Left colon (tissue), 2 donors: ENCODE measurements at places on chromosomes 7 and 10. TPM values are rescaled to one million over a fixed set of nuclear protein-coding genes. Genes with fewer than 3 reads are reported as not detected.
A peak's percentile ranks its signal among the peaks of the same experiment; 100 is the strongest.

Gene VIM
- total RNA-seq: 137 TPM

Gene WASL
- 108 TPM for total RNA-seq

Gene HMX2
- 0.20 TPM for total RNA-seq

Gene TAS2R39
- not detected for total RNA-seq

Gene ZNF736
- 9.6 TPM for total RNA-seq

Gene ERVW-1
- total RNA-seq: not detected

Gene TCTN3
- 29.6 TPM for total RNA-seq

Gene SUN3
- total RNA-seq: not detected

Gene OR13A1
- total RNA-seq: not detected

Gene C10orf95
- total RNA-seq: 2.2 TPM

Gene FAM25G
- total RNA-seq: 2.9 TPM

Gene SORCS3
- total RNA-seq: not detected

Gene PPP1R3C
- 8.4 TPM for total RNA-seq

DNA sequence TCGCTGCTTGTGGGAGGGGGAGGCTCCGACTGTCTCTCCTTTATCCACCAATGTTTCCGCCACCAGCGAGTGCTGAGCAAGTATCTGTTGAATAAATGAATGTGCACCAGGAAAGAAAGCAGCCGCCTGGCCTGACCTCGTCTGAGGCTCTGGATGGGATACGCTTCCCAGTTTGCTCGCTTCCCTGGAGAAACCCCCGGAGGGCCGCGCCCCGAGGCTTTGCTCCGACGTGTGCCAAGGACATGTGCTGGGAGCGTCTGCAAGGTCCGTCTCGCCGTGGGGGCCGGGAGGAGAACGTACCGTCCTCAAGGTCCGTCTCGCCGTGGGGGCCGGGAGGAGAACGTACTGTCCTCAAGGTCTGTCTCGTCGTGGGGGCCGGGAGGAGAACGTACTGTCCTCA lies 536.4 kb downstream of the DNAJB6 start:
- DNase-seq: no peak

DNA sequence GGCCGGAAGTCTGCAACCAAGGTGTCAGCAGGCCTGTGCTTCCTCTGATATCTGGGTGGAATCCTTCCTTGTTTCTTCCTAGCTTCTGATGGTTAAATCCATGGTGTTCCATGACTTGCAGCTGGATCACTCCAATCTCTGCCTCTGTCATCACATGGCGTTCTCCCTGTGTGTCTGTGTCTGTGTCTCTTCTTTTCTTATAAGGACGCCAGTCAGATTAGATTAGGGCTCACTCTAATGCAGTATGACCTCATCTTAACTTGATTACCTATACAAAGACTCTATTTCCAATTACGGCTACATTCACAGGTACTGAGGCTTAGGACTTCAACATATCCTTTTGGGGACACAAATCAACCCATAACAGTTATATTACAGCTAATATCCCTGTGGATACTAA lies 70.3 kb upstream of the FAM3C start:
- no peak for DNase-seq

DNA sequence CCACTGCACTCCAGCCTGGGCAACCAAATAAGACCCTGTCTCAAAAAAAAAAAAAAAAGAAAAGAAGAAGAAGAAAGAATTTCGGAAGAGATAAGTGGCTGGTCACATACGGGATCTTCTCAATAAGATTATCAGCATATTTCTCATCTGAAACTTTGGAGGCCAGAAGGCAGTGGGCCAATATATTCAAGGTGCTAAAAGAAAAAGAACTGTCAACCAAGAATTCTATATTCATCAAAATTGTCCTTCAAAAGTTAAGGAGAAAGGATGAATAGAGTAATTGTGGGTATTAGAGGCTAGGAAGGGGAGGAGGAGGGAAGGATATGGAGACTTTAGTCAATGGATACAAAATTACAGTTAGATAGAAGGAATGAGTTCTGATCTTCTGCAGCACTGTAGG lies 43.9 kb upstream of the NANOS1 start:
- no peak for DNase-seq

- DNase-seq: no peak
Observed at GRCh38 chr10:63684257-63684936, 163.2 kb downstream of the REEP3 start.

GRCh38 chr10:63365976-63366765 lies 99.6 kb downstream of the JMJD1C start:
- no peak for DNase-seq

GRCh38 chr10:45420453-45421192 lies 46.6 kb downstream of the ALOX5 start:
- DNase-seq: peak; percentile 86

- DNase-seq: no peak
Observed at GRCh38 chr7:54252256-54253035, 289.7 kb upstream of the VSTM2A start.

- DNase-seq: no peak
Observed at GRCh38 chr7:158389514-158390425, 197.9 kb downstream of the PTPRN2 start.

DNA sequence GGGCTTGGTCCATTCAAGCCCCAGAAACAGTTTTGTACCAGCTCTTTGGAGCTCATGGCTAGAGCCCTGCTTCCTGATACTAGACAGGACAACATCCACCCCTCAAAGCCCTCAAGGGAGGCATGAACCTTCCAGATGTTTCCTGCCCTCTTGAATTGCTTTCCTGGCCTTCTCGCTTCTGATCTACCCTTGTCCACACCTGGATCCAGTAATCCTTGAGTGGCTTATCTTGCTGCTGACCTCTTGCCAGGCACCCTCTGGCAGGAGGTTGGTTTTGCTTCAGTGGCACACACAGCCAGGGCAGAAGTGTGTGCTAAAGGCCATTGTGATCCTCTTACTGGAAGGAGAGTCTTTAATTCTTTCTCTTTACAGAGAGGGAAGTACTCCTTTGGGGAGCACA lies 495.8 kb downstream of the PLXNA4 start:
- DNase-seq: no peak

- DNase-seq: no peak
Observed at GRCh38 chr10:91433620-91434019, 23.5 kb downstream of the HECTD2 start.

DNA sequence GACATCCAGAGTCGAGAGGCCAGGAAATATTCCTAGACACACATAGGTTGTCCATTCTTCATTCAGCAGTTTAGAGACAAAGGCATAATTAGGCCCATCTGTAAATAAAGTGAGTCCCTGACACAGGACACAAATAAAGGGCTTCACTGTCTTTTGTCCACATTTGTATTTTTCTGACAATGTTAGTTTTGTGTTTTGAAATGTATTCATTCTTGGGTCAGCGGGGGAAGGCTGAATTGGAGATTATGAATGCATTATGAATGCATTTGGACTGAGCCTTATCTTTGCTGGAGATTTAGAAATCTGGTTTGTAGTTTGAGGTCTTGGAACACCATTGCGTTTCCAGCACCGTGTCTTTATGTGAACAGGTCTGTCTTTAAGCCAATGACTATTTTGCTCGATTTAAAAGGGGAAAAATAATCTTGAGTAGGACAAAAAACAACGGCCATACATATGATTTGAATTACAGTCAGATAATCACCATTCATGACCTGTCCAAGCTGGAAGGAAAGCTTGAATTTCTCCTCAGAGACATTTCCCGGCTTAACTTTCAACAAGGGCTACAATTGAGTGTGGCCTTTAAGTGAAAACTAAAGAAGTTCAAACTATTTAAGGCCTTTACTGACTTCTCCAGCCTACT lies 334.8 kb downstream of the WDR11 start:
- DNase-seq: no peak

DNA sequence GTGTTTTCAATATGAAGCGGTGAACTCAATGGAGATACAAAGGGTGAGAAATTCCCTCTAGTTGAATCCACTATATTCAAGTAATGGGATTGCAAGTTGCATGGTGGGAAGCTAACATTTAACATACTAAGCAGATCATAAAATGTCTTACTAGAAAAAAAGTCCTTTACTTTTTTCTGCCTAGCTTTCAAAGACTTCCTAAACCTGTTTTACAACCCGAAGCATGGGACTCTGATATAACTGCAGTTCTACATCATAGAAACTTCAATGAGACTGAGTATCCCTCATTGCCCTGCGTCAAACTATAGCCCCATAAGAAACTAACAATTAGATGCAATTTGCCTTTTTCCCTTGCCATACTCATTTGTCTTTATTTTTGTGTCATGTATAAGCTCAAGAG lies 179.9 kb downstream of the RTKN2 start:
- DNase-seq: no peak

DNA sequence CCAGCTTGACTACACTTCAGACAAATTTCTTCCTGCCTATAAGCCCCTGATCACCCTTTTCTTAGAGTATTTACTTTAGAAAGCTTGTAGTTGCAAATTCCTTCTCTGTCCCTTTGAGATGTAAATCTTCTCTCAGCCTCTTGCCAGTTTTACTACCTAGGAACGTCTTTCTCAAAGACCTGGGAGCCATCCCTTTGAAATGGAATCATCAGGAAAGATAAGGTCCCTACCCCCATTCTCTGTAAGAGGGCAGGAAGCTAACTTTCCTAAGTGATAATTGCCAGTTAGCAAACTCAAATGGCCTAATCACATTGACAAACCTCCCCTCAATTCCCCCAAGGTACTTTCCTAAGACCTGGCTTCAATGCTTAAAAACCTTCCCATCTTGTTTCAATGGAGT lies 304.5 kb downstream of the MDFIC start:
- no peak for DNase-seq

DNA sequence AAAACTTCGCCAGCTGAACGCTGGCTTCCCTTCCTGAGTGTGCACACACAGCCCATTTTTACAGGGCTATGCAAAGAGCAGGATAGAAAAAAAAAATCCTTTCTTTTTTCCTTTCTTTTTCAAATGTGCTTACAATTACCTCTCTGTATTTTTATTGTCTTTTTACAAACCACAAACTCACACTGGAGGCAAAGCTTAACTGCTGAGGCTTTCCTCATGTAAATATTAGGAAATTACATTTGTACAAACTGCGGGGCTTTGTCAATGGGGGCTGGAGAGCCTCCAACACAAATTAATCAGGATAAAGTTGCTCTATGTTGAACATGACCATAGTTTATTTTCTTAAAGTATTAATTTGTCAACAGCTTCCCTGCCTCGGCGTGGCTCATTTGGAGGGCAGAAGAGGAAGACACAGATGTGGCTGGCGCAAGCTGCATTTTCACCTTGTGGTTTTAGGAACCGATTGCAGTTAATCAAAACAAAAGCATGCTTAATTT lies 411.7 kb upstream of the MKI67 start:
- DNase-seq: no peak

DNA sequence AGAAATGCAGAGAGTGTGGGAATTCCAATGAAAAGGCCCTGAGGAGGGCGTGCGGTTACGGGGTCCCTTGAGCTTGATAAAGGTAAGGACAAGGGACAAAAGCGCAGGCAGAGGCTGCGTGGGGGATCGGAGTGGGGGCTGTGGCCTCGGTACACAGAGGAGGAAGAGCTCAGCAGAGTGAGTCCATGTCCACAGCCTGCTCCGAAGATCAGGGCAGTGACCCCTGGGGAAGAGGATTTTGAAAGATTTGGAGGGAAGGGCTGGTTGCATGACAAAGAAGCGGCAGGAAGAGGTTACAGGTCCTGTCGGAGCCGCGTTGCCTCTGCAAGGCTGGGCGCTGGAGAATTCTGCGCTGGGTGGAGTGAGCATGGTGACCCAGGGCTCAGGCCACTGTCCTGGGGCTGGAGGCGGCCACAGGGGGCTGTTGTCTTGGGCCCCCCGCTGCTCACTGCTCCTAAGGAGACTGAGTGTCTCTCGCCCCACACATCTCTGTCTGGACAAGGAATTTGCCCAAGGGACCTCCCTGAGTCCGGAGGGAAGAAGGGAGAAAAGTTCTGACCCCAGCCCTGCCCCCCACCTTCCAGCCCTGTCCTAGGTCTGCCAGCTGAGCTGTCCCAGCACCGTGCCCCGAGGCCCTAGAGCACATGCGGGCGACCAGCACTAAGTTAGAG lies 69.8 kb upstream of the INSIG1 start:
- DNase-seq: no peak

GRCh38 chr10:22931948-22932347 lies 4.1 kb downstream of the ARMC3 start:
- DNase-seq: no peak
